Activated gamma-delta T cell (primary cell): ENCODE measurements at places on chromosomes 2 and 18.

DNA sequence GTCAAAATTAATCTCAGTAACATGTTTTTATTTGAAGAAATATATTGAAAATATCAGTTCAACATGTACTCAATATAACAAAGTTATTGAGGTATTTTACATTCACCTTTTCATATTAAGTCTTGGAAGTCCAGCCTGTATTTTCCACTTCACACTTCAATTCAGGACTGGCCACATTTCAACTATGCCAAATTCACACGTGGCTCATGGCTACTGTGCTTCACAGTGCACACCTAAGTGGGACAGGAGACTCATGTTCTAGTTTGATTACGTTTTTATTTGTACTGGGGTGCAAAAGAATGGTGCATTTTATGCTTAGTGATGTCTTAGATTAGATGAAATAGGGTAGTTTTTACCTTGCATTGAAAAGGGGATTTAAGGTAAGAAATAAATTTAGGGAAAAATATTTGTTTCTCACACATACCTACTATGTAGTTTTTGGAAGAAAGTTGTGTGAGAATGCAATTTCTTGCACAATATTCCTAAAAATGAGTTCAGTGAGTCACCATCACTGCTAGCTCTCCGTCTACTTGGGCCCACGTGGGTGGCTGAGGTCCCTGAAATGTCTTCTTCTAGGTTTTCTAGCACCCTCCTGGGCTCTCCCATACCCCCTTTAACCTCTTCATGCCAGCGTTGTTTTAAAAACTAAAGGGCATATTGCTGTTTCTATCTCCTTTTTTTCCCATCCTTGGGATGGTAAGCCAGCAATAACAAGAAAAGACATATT is 87.0 kb downstream of the ST6GAL2 start:
- DNase-seq = no peak

DNA sequence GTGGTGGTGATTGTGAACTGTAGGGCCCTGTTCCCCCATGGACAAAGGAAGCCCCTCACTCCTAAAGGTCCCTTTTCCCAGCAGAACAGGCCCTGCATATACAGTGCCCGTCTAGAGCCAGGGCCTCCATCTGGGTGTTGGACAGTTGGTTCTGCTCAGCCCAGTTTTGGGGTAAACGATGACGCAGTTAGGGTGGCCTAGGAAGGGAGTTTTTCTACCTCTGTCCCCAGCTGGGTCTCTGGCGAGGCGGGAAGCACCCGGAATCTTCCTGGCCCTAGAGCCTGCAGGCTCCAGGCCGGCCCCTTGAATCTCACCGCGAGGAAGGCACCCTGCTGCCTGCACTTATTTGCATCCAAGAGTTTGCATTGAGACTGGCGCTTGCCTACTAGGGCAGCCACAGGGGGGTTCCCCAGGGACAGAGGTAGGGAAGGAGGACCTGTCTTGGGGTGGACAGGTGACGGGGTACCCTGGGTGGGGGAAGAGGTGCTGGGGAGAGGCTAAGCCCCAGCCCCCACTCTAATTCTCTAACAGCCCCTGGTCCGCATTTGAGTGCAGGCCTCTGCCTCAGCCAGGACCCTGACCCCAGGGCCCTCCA is 529 bp upstream of the MTA3 start:
- DNase-seq = no peak

DNA sequence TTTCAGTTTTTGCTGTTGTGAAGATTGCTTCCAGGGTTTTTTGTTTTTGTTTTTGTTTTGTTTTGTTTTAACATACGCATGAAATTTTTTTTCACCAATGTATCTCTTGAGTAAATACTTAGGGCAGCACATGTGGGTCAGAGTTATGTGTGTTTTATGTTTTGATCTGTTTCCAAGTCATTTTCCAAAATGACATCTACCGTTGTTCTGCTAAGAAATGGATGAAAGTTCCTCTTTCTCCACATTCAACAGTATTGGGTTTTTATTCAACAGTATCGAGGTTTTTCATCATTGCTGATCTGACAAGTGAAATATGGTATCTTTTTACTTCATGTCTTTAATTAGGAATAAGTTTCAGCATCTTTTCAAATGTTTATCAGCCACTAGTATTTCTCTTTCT is 16.7 kb downstream of the RNF144A start:
- DNase-seq = no peak

DNA sequence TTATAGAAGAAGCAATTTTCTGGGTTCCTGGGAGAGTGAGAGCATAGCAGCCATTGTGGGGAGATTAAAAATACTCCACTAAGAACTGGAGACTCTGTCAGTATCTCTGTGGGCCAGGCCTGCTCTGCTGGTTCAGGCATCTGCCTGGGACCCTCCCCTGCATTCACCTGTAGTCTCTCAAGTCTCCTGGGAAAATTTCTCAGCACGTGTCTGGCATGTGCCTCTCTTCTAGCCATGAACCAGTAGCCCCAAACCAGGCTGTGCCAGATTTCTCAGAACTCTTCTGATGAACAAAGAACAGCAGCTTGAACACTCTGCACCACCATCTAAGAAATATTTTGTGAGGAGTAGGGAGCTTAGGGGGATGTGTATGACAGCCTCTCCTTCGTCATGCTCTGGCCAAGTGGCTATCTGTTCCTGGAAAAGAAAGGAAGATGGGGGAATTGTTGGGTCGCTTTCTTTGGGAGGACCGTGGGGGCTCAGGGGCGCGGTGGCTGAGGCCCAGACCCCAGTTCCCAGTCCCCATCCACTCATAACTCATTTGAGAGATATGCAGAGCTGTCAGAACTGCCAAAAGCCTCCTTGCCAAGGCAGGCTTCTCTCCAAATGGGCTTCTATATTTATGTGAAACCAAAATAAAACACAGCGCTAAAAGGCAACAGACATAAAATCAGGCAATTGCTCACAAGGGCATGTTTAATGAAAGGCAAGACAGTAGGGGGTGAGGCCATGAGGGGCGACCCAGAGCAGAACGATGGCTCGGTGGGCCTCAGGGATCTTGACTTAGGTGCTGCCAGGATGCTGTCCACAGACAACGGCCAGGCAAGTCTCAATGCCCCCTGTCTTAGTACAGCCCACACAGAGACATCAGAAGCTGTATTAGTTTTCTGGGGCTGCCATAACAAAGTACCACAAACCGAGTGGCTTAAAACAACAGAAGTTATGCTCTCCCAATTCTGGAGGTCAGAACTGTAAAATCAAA is 114.7 kb upstream of the TNP1 start:
- no peak for DNase-seq

GRCh38 chr2:1856922-1857321 is 112.6 kb upstream of the PXDN start:
- DNase-seq = no peak

DNA sequence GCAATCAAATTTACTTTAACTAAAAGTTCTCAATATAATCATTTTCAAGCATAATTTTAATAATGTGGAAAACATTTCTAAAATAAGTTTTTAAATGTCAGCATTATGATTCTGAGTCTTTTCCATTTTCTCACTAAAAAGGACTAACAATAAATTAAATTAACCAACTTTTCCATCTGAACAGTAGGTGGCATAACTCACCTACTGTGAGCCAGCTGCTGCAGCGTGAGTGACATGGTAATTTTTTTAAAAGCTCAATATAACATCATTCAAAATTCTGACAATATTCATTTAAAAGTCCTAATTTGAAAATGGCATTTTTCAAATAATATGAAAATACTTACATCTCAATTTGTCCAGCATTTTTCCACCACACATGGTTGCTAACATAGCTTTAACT is 66.5 kb downstream of the DTNB start:
- DNase-seq = no peak

GRCh38 chr2:166373951-166374350 is 1.8 kb downstream of the SCN9A start:
- no peak for DNase-seq

DNA sequence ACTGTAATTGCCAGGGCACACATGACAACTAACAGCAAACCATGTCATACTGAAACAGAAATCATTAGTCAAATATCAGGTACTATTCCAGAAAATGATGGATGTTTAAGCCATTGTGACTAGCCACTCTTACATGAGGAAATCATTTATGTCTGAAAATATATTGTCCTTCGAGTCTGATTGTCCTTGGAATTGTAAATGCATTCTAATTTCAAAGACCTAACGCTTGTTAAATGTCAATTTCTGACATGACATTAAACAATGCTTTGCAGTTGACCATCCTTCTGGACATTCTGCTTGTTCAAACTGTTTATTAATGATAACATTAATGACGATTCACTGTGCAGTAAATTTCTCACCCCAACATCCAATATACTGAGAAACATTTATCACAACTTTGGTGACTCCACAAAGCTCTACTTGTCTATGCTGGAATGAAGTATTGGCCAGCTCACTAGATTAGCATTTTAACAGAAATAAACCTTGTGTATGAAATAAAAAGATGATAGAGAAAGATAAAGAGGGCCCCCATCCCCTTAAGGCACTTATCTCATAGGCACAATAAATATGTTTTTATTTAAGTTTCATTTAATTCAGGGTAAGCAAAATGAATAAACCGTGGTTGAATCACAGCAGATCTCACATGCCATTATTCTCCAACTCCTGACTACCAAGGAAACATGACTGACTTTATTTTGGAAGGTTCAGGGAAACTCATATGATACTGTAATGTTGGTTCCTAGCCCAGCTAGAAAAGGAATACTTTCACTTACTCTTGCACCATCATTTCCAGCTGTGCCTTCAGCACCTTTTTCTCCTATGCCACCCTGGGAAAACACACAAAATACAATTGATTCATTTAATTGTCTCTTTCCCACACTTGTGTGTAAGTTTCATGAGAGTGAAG is 82.3 kb downstream of the COL3A1 start:
- DNase-seq = no peak

GRCh38 chr2:194257095-194257494 is 1399.9 kb upstream of the SLC39A10 start:
- no peak for DNase-seq

- no peak for DNase-seq
Observed at GRCh38 chr2:120548627-120549608, 186.8 kb upstream of the GLI2 start.
